ENCODE measurements at places on chromosomes 6 and 20. TPM values are rescaled to one million over a fixed set of nuclear protein-coding genes. Genes with fewer than 3 reads are reported as not detected.

DNA sequence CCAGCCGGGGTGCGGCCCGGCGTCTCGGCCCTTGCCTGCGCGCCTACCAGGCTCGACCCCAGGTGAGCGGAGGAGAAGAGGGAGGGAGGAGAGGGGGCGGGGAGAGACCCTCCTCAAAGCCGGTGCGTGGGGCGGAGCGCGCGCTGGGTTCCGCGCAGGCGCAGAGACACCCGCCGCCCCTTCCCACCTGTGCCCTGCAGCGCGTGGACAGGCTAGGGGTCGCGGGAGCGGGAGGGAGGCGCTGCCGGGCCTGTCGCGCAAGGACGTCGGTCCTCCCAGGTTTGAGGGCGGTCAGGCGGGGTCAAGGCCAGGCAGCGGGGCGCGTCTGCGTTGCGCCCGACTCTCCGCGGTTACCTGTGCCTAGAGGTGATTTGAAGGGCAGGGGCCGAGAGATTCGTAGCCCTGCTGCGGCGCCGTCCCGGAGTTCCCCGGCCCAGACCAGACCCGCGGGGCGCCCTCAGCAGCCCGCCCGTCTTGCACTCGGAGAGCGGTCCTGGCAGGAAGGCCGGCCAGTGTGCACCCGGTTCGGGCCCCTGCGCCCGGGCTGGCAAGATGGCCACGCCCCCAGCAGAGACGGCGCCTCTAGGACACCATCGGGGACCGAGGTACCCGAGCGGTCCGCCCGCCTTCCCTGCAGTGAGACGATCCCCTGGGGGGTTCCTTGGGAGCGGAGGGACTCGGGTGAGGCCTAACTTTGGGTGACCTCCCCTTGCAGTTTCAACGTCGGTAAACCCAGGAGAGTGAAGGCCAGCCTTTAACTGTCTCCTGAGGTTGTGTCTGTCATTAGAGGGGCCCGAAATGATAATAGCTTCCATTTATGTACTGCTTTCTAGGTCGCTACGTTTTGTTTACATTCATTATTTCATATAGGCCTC is 546 bp downstream of the C6orf136 start:
- peak; percentile 64 for DNase-seq

DNA sequence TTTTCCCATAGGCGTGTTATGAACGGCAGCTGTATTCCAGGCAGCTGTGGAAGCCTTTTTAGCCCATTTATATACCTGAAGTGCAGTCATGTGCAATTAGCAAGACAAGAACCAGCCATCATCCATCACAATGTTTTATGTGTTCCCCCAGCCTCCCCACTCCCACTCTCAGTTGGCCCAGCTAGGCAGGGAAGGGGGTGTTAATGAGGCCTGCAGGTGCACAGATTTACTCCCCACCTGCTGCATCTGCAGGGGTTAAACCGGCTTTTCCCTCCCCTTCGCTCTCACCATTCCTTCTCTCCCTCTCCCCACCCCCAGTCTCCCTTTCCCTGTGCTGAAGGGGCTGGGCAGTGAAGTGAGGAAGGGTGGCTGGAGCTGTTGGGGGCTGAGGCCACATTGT is 149.8 kb upstream of the AKAP12 start:
- no peak for DNase-seq

DNA sequence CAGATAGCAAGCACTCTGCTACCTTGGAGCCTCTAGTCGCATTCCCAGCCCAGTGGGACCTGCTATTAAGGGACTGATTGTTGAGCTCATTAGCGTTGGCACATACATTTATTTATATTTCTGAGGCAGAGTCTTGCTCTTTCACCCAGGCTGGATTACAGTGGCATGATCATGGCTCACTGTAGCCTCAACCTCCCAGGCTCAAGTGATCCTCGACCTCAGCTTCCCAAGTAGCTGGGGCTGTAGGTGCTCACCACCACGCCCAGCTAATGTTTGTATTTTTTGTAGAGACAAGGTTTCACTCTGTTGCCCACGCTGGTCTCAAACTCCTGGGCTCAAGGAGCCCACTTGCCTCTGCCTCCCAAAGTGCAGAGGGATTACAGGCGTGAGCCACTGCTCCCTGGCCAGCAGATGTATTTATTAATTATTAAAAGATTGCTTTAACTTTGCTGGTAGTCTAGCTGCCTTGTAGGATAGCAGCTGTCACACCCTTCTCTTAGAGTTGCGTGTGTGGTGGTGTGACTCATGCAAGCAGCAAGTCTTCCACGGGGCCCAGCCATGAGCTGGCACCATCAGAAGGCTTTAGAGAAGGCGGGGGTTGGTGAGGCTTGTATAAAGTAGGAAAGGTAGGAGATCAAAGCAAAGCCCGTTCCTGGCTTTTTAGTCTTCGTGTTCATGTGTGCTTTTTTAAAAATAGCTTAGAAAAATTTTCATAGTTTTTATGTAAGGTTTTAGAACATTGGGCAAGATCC is 16.5 kb downstream of the ACTR5 start:
- DNase-seq = peak; percentile 88

DNA sequence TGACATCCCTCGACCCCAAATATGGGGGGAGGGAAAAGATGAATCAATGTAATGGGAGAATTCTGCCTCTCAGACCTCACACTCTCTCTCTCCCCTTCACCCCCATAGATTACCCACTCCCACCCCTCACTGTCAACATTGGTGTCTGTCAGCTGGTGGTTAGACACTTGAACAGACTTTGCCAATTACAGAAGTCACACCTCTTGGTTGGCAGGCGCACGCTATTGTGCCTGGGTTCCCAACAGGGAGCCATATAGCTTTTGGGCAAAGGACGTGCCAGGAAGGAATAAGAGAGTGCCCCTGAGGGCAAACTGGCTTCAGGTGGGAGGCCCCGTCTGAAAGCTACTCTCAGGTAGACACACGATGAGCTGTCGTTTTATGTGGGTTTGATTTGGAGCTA is 54.1 kb upstream of the FYN start:
- DNase-seq = peak; percentile 66

DNA sequence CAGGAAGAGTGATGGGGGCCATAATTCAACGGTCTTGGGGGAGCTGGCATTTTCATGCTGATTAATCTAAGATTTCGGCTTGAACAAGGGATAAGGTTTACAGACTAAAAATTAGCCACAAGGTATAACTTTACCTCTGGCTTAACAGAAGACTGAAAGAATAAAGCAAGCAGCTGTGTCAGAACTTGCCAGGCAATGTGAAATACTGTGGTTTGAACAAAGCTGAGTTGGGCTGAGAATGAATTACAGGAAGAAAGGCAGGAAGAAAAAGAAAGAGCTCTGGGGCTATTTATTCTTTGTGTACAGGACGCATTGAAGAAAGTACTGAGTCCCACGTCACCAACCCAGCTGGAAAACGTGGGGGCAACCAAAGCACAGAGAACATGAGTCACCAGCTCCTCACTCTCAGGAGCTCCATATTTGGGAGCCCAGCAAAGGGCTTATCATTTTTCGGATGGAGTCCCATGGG is 121.5 kb upstream of the NEDD9 start:
- DNase-seq = no peak

GRCh38 chr20:21234324-21234723 is 68.8 kb upstream of the XRN2 start:
- no peak for DNase-seq

DNA sequence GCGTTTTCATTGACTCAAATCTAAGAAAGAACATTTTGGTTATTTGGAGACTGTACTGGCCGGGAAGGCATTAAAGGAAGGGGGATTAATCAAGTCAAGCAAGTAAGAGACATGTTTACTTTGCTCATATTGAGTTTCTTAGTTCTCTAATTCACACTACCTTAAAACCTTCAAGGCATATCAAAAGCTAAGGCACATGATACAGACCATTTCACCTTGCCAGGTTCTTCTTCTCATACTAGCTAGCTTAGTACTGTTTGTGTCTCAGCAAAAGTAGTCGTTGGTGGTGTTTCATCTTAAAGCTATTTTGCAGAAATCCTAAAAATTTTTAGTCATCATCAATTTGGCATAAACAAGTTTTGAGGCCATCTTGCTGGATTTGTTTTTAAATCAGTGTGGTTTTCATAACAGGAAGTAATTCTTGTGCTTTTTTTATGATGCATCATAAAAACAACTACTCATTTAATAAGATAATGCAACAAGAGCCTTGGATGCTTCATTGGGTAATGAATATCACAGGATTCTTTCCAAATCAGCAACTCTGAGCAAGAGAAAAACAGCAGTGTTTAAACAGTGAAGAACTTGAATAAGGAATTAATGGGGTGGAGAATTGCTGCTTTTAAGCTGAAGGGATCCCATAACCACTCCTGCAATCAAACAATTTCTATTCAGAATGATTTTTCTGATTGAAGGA is 425.3 kb downstream of the EPM2A start:
- DNase-seq = peak; percentile 26

- no peak for DNase-seq
These were observed 144.2 kb upstream of the CITED2 start for GRCh38 chr6:139518556-139519091.

The CYP39A1 gene
- total RNA-seq = 0.66 TPM

The CLIC5 gene
- total RNA-seq = not detected

The NOTCH4 gene
- total RNA-seq = 1.7 TPM

The HLA-DRA gene
- total RNA-seq = not detected

The BHLHE23 gene
- not detected for total RNA-seq

The BPI gene
- total RNA-seq = not detected

The NRN1 gene
- total RNA-seq = not detected

The METTL24 gene
- not detected for total RNA-seq

Measured in PC-3 (cell line).